ENCODE measurements at places on chromosomes 13 and 19.
A peak's percentile ranks its signal among the peaks of the same experiment; 100 is the strongest.

DNA sequence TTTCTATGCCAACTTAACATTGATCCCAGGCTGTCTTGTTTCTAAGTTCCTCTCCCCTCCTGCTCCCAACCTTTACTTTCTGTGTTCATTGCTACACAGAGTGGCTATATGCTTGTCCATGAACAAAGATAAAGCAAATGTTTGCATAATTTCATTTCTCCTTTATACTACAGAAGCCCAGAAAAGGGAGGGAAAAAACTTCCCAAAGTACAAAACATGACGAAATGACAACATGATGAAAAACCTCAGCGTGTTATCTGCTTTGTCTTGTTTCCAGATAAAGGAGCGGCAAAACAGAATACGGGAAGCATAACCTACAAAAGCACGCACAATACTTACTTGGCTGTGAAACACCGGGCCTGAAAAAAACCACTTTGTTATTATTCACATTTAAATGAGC is 336.8 kb downstream of the DNAJC15 start:
- no peak for DNase-seq

- DNase-seq = no peak
Observed at GRCh38 chr13:26604784-26605545, 47.5 kb downstream of the WASF3 start.

DNA sequence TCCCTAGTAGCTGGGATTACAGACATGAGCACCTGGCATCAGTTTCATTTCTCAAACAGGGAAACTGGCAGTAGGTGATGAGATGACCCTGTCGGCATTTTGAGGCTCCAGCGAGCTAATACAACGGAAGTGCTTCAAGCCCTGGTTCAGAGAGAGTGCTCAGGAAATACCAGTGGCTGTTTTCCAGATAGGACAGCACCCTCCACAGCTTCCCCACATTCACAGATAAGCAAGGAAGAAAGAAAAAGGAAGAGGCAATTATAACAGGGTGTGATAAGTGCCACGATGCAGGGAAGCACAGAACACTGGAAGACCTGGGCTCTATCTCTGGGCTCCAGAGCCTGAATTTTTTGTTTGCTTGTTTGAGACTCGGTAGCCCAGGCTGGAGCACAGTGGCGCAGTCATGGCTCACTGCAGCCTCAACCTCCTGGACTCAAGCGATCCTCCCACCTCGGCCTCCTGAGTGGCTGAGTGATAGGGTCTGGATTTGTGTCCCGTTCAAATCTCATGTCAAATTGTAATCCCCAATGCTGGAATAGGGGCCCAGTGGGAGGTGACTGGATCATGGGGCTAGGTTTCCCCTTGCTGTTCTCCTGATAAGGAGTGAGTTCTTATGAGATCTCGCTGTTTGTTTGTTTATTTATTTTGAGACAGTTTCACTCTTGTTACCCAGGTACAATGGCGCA is 43.5 kb downstream of the PIN1 start:
- DNase-seq = no peak

GRCh38 chr13:76833441-76833954 is 52.7 kb downstream of the KCTD12 start:
- DNase-seq = no peak

- no peak for DNase-seq
Observed at GRCh38 chr13:110628477-110628793, 13.1 kb downstream of the NAXD start.

DNA sequence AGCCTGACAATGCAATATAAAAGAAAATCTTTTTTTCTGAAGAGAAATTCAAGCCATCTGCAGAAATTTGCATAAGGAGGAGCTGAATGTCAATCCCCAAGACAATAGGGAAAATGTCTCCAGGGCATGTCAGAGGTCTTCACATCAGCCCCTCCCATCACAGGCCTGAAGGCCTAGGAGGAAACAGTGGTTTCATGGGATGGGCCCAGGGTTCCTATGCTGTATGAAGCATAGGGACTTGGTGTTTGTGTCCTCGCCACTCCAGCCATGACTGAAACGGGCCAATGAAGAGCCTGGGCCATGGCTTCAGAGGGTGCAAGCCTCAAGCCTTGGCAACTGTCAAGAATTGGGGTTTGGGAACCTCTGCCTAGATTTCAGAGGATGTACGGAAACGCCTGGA is 883.5 kb downstream of the UQCRFS1 start:
- DNase-seq = no peak

DNA sequence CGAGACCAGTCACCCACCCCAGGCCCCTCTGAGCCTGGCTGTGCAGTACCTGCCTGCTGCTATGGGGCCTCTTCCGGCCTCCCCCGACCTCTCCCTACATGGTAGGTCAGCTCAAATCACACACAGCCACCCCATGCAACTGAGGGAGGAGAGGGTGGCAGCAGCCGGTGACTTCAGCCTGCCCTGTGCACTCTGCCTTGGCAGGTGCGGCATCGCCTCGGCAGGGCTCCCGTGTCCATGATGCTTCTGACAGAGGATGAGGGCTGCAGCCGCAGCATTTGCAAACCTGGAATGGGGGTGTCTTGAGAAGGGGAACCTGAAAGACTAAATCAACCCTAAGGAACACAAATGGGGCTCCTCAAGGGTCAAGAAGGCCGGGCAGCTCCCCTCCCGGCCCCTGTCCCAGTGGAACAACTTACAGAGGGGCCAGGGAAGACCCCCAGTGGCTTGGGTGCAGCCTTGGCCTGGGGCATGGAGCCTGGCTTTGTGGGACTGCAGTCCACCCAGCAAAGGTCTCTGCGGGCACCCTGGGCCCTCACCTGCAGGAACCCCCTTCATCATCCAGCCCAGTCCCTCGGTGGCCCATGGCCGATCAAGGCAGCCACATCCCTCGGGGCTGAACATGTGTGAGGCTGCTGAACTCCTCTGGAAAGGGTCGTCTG is 6.7 kb downstream of the TEX29 start:
- peak; percentile 52 for DNase-seq

DNA sequence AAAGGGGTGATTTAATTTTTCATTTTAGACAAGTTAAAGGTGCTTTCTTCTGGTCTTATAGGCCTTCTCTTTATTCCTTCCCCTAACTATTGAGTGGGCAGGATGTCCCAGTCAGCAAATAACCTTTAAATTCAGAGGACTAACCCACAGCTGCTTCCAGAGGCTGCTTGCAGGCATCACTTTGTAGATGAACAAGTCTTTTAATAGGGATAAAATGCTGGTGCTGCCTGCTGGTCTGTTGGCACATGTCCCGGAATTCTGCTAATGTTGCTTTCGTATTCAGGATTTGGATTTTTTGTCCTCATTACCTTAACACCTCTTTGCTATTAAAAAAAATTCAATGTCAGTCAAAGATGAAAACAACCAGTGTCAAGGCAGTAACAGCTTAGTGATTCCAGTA is 132.7 kb upstream of the KL start:
- peak; percentile 24 for DNase-seq

DNA sequence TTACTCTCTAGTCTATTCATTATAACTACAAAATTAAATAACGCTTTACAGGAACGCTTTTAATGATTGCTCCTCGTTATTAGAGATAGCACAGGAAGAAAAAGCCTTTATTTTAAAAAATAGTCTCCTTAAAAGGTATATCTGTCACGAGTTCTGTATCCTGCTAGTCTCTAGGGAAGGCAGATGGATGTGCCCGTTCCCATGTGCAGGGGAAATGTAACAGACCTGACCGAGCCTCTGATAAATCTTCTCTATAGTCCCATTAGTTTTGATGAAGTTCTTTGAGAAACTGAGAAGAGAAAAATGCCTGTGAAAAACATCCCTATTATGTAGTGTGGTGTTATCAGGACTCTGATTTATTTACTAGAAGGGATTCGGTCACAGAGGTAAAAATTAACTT is 226.4 kb downstream of the PCDH9 start:
- no peak for DNase-seq

DNA sequence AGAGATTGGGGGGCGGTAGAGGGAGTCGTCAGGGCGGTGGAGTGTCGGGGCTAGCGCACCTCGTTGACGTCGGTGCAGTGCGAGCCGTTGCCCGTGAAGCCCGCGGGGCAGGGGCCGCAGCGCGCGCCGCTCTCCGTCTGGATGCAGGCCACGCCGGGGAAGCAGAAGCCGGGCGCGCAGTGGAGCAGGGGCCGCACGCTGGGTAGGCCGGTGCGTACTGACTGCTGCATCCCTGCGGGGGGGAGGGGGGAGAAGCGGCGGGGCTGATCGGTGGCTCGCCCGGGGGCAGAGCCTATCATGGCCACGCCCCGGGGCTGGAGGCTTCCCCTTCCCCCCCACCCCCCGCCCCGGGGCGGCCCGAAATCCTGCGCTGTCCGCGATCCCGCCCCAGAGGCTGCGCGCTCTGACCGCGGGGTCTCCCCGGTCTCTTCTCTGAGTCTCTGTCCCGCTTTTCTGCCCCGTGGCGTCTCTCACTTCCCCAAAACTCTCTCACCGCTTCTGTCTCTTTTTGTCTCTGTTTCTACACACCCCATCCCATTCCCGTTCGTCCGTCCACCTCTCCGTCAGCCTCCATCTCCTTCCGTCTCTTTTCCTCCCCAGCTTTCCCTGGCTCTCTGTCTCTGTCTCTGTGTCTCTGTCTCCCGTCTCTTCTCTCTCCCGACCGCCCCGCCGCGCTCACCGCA is 1.1 kb downstream of the COMP start:
- DNase-seq = peak; percentile 70

- no peak for DNase-seq
Observed at GRCh38 chr19:37251308-37252229, 33.6 kb downstream of the ZNF383 start.

GRCh38 chr19:58319241-58319640 is 7.6 kb upstream of the ZSCAN22 start:
- DNase-seq = no peak

DNA sequence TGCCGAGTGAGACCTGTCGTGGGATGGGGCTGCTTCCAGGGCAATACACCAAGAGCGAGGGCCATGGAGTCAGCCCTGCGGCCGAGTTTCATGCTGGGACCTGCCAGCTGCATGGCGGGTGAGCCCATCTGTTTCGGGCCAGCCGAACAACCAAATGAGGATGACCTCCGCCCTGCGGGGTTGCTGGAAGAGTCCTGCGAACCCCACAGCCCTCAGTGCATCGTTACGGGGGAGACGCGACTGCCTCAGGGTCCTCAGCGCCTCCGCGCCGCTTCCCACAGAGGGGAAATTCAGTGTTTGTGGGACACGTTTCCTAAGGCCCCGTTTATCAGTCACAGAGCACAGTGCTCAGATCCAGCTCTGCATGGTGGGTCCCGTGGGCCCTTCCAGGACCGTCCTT is 22.0 kb downstream of the SLC15A1 start:
- no peak for DNase-seq

DNA sequence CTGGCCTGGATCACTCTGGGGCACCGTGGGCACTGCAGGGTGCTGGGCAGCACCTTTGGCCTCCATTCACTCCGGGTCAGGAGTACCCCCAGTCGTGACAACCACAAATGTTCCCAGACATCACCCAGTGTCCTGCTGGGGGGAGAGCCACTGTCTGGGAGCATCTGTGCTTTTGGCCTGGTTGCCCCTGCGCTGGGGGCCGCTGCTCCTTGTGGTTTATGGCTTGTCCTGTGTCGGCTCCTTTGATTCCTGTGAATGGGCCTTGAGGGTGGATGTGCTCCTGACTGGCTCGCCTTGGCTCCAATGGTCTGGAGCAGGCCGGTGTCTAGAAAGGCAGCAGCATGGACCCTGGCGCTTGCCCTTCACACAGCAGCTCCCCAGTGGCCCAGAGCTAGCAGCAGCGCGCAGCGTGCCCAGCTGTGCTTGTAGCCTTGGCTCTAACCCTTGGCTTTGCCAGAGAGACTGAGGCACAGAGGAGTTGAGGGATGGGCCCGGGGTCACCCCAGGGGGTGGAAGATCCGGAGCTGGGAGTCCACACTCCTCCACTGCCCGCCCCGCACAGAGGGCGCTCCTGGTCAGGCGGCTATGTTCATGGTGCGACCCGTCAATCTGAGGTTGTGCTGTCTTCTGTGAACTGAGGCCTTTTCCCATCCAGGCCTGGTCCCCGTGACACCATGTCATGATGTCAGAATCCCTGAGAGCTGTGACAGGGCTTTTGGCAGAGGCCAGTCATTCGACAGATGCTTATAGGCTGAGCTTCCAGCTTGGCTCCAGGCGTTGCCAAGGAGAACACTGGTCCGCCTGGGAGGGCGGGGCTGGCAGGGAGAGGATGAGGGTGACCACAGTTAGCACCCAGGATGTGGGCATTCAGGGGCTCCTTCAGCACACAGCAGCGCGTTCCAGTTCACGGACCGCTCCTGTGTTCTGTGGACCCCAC is 4.1 kb downstream of the DAZAP1 start:
- DNase-seq = no peak

DNA sequence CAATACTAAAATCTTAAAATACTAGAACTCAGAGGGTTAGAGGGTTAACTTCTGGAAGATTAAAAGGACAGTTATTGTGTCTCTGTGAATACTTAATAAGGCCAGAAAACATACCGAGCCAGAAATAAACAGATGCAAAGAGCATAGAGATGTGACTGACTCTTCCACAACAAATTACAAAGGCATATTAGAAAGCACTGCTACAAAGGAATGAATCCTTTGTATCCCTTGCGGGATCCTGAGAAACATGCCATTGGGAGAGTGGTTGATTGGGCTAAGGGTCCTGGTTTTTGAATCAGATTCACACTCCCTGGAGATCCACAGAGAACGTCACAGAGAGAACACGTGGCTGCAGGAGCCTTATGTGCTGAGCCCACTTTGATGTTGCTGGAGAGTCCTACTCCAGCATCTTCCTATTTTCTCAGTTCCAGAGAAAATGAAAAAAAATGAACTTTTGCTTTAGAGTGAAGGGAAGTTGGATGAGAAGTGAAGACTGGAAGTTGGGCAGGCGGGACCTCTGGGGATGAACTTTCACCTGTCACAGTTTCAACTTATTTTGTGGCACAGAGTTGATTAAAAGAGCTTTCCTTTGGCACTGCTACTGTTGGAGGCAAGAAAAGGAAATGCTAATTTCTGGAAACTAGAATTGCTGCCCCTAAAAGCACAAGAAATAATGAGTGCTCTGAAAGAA is 309.9 kb downstream of the DCT start:
- DNase-seq = no peak

DNA sequence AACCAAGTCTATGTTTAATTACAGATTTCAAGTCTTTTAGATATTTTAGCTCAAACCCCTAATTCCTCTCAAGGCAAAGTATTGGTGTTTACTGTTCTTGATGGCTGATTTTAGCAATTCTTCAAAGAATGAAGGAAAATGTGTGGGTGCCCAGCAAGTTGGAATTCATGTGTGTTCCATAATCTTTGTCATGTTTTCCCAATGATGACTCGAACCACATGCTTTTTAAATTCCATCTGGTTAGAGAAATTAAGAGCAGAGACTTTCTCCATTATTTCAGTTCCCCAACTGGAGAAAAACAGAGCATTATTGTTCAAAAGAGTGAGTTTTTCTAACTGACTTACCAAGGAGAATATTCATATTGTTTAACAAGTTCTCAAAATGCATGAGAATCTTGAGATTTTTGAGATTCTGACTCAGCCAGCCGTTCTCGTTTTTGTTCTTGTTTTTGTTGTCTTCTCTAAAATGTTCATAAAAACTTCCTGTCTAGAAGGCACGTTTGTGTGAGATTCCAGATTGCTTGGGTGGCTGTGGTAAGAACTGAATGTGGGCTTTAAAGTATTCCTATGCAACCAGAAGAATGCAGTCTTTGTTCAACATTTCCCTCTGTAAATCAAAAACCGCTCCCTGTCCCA is 404.7 kb downstream of the IRS2 start:
- no peak for DNase-seq
